Fibroblast of skin of right quadriceps (primary cell): ENCODE measurements at places on chromosomes 6 and 20.
A peak's percentile ranks its signal among the peaks of the same experiment; 100 is the strongest.

DNA sequence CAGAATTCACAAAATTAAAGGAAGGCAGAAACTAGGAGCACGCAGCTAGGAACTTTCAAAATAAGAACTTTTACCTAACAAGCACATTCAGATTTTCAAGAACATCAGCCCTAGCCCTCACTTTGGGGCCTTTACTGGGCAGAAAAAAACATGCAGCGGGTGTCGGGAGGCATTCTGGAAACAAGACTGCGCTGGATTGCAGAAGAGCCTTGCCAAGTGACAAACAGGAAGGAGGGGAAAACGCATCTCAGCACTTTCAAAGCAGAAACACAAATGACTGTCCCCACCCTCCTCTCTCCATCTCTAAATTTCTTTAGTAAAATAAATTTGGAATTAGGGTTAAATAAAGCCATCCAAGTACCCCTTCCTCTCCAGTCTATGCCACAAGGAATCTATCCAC is 74.6 kb upstream of the RREB1 start:
- DNase-seq, result no peak

DNA sequence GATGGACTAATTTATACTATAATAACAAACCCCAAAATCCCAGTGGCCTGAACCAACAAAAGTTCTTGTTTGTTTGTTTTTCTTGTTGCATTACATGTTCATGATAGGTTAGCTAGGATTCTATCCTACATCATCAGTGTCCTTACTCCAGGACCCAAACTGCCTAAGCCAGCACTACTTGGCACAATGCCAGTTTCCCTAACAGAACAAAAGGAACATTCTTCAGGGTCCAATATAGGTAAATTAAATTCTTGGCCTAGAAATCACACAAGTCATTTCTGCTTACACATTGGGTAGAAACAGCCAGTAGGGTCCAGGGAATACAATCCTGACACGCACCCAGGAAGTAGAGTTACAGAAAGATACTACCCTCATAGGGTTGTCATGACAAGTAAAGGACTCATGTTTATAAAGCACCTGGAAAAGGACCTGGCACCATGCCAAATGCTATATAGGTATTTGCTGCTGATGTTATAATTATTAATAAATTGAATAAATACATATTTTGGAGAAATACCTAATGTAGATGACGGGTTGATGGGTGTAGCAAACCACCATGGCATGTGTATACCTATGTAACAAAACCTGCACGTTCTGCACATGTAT is 38.8 kb downstream of the RCAN2 start:
- DNase-seq, result no peak

- DNase-seq, result no peak
These were observed 36.2 kb downstream of the PDRG1 start for GRCh38 chr20:31915491-31916280.

GRCh38 chr20:40959325-40960092 is 69.1 kb upstream of the TOP1 start:
- DNase-seq, result no peak

DNA sequence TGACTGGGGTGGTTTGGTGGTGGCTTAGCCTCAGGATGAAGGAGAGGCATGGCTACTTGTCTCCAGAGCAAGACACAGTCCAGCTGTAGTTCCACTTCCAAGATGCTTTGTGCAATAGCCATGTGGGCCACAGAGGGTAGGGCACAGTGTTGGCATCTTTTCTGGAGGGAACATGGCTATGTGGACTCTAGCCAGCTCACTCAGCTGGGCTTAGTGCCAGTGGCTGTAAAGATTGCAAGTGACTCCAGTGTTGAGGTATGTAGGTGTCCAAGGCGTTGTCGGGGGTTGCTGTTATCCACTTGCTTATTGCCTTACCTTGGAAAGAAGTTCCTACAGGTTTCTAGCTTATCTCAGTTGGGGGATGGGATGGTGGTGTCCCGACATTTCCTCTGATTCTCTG is 233.4 kb downstream of the CD109 start:
- DNase-seq, result peak; percentile 31
